AG08396 (cell line): ENCODE measurements at places on chromosomes 11 and 22.

DNA sequence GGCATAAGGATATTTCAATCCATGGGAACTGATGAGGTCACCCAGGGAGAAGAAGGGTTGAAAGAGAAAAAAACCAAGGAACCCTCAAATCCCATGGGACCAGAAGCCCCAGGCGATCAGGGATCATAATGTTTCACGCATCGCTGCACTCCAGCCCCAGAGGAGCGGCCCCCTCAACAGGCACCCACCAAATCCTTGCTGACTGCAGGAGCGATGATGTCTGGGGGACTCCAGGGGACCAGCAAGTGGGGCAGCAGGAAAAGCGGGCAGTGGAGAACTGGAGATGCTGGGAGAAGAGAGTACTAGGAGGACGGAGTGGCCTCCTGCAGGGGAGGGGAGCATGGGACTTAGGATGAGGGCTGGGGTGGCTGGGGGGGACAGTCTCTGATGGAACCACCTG lies 47.7 kb upstream of the LINC01488 start:
- DNase-seq, result no peak

GRCh38 chr11:92782806-92783205 lies 186.6 kb upstream of the MTNR1B start:
- DNase-seq, result no peak

DNA sequence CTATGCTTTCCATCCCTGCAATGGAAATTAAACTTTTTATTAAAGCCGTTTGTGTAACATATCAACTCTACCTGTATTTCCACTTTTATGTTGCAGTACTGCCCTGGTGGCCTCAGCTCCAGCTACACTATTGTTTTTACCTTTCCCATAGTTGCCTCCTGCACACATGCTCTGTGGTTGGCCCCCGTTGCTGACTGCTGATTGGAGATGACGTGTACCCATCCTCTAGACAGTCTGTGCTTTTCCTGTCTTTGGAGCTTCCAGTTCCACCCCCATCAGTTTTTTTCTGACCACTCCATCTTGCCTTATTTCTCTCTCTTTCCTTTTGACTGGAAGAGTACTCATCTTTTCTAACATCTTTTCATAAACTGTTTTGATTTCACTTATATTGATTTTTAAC lies 123.8 kb downstream of the TEAD1 start:
- DNase-seq, result no peak

- peak; percentile 17 for DNase-seq
Measured at GRCh38 chr22:33917744-33918406, 2.4 kb downstream of the LARGE1 start.

GRCh38 chr11:32426192-32426591 lies 9.1 kb downstream of the WT1 start:
- DNase-seq, result no peak

DNA sequence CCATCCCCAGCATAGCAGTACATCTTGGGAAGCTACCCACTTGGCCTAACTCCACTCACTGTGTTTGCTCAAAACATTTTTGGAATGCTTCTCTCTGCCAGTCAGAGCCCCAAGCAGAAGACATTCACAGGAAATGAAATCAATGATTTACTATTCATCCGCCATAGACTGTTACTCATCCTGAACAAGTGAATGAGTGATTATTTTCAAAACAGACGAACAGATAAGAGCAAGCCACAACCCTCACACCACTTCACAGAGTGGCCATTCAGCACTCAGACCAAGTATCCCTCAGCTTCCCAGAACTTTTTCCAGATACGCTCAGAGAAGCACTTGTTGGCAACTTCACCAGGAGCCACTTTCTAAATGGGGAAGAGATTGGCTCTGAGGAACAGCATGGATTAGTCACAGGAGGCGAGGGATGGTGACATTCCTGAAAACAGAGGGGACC lies 13.0 kb upstream of the UBASH3B start:
- DNase-seq, result peak; percentile 69
